ENCODE measurements at places on chromosomes 11 and 22.

GRCh38 chr22:20182365-20182764 lies 31.5 kb upstream of the CCDC188 start:
- DNase-seq, result no peak

GRCh38 chr11:11740836-11741235 lies 100.9 kb upstream of the USP47 start:
- DNase-seq, result no peak

- no peak for DNase-seq
Observed at GRCh38 chr22:29722587-29722986, 2.8 kb downstream of the CABP7 start.

DNA sequence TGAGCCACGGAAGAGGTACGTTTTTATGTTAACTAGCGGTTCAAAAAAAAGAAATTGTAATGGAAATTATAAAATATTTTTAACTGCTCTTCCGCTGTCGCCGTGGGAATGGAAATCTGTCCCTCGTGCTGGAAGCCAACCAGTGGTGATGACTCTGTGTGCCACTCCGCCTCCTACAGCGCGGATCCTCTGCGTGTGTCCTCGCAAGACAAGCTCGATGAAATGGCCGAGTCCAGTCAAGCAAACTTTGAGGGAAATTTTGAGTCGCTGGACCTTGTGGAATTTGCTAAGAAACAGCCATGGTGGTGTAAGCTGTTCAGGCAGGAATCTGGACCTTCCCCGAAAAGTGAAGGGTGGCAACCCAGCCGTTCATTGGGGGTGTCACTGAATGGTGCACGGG lies 2.9 kb upstream of the CBX7 start:
- no peak for DNase-seq

DNA sequence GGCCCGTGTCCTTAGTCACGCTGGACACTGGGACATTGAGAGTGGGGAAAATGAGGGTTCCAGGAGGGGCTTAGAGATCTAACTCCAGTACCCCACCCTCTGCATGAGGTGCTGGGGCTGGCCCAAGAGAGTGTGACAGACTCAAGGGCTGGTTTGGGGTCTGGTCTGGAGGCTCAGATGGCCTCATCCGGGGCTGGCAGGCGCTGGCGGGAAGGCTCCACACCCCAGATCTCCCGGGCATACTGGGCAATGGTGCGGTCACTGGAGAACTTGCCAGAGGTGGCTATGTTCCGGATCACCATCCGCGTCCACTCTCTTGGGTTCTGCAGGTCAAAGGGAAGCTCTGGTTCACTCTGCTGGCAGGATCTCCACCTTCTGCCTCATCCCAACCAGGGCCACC lies 2.5 kb upstream of the RASGRP2 start:
- no peak for DNase-seq

GRCh38 chr11:23732026-23732425 lies 764.8 kb upstream of the LUZP2 start:
- no peak for DNase-seq

DNA sequence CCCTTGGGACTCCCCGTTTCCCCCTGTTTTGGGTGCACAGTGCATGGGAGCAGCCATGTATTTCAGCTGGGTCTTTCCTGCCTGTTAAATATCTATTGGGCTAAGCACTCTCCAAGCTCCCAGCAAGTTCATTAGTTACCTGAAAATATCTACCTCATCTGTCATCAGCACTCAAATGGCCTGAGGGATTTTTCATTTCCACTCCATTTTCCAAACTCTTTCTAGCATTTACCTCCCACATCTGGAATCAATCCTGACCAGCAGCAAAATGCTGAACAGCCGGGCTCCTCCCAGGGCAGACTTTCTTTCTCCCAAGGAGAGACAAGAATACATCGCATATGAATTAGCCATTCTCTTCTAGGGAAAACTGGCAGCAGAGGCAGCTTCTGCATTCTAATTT lies 273.5 kb upstream of the MPPED2 start:
- no peak for DNase-seq

Data from CD4-positive, alpha-beta T cell treated with Interleukin-15 for 4 hours (primary cell).